ENCODE measurements at places on chromosomes 1 and 21.

- DNase-seq, result no peak
Measured at GRCh38 chr1:17933971-17934370, 173.6 kb upstream of the IGSF21 start.

- no peak for DNase-seq
Measured at GRCh38 chr1:111227434-111227833, at the start of gene CHI3L2. Gene CHI3L2, plus strand, starts transcription at chr1:111227713. Its CDS starts 17 bp downstream, at chr1:111227730.

- DNase-seq, result no peak
Measured at GRCh38 chr1:247857985-247858619, 1.1 kb downstream of the TRIM58 start.

DNA sequence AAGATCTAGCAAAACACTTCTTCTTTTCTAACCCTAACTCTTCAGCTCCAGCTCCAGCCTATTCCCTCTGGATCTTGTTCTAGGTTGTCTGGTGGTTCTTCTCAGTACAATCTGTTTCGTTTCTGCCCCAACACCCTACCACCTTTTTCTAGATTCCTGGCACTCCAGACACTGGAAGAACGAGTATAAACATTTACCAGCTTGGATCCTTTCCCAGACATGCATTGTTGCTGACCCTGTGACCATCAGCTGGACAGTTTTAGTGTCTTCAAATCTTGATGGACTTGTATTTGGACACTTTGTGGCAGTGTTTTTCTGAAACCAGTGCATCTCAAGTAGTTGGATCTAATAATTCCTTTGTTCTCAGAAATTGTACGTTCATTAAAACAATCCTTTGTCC is 30.6 kb upstream of the CACNA1E start:
- no peak for DNase-seq

DNA sequence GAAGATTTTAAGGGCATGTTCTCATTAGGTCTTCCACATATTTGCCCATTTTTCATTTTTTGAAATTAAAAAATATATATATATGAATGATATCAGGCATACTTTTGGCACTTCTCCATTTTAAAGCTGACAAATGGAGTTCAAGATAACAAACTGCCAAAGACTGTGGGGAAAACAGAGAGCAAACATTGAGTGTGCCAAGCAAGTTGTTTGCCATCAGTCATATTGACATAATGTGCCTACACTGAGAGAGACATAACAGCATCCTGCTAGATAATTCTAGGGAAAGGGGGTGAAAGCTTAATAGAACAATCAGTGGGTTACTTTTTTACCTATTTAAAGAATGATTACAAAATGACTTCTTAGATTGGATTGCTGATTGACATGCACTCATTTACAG is 529.4 kb upstream of the CXADR start:
- DNase-seq, result no peak
